Stimulated activated CD4-positive, alpha-beta T cell treated with anti-CD3 and anti-CD28 coated beads, Interleukin-15, amount 100 ng/mL, for 1 hour (primary cell): ENCODE measurements at places on chromosomes 6 and 20.

DNA sequence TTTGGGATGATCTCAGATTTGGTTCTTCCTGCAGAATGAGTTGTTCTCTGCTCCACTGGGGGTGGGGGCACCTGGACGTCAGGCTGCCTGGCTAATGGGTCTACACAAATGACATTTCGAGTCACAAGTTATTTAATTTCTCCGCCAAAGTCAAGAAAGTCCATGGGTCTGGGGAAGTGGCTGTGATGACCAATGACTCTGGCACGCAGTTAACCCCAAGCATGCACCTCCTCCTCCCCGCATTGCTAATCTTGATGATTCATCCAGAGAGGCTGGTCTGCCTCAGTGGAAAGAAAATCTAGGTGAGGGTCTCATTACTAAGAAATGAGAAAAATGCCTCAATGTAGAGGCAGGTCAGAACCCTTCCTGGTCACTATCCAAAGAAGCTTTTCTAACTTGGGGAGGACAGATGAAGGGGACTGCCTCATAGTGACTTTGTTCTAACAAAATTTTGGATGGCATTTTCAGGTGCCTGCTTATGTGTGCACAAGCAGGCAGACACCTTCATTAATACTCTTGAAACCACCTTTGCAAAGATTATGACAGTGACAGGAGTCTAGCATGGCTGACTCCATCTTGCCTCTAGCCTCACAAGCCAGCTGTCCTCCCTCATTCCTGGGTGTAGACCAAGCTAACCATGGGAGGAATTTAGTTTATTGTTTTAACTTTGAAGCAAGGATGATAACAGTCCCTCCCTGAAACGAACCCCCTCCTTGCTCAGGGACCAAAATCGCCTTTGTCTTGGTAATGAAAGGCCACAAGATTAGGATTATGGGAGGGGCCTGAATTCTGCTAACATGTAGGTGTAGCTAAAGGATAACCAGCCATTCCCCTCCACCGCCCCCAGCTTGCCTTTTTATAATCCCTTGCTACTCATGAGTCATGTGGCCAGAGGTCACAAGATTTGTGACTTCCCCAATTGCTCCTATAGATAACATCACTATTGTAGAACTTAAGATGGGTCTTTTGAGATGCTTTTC is 98.6 kb upstream of the MRPS10 start:
- DNase-seq = no peak

DNA sequence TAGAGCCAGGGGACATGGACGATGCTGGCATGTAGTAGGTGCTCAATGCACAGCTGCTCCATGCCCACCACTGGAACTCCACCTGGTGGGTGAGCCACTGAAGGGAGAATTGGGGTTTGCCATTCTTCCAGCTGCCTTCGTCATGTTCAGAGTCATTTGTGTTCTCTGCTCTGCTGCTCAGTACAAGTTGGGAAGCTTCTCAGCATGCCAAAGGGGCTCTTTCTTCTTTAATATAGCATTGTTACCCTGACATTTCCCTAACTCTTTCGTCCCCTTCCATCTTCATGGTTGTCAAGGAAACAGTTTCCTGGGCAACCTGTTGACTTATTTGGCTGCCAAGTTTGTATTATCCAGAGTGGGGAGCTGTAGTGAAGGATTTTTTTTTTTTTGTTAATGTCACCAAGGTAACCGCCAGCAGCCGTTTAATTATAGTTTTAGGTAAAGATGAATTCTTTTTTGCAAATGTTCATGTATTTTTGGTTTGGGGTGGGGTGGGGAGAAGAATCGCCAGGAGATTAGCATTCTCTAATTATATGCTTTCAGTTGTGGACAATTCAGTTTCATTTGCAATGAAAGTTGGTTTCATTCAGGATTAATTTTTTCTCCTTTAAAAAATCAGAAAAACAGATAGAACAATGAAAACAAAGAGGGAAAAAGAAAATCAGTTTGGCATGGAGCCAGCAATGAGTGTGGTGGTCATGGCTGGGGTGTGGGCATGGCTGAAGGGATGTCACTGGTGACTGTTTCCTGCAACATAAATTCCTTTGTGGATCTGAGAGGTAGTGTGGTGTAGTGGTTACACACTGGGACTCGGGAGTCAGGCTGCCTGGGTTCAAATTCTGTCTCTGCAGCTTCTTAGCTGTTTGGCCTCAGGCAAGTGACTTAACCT is 73.0 kb upstream of the KCNG1 start:
- no peak for DNase-seq

DNA sequence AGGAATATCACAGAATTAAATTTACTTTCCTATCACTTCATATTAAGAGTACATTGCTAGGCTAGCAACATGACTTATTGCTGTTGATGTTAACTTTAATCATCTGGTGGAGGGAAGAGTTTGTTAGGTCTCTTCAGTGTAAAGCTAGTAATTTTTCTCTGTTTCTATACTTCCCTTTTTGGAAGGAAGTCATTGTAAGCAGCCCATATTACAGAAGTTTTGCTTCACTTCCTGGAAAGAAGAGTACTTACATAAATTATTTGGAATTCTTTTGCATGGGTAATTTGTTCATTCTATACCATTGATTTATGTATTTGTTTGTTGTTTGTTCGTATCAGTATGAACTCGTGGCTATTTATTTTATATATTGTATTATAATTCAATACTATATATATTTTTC is 405.2 kb downstream of the RFPL4B start:
- DNase-seq = no peak

DNA sequence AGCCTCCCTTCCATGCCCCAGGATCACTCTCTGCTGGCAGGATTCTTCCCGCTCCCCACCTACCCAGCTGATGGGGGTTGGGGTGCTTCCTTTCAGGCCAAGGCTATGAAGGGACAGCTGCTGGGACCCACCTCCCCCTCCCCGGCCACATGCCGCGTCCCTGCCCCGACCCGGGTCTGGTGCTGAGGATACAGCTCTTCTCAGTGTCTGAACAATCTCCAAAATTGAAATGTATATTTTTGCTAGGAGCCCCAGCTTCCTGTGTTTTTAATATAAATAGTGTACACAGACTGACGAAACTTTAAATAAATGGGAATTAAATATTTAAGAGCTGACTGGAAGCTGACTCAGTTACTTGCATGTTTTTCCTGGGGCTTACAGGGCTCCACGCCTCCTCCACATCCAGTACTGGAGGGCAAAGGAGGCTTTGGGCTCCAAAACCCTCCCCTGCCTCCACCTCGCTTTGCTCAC is 24.3 kb upstream of the FANCE start:
- no peak for DNase-seq

DNA sequence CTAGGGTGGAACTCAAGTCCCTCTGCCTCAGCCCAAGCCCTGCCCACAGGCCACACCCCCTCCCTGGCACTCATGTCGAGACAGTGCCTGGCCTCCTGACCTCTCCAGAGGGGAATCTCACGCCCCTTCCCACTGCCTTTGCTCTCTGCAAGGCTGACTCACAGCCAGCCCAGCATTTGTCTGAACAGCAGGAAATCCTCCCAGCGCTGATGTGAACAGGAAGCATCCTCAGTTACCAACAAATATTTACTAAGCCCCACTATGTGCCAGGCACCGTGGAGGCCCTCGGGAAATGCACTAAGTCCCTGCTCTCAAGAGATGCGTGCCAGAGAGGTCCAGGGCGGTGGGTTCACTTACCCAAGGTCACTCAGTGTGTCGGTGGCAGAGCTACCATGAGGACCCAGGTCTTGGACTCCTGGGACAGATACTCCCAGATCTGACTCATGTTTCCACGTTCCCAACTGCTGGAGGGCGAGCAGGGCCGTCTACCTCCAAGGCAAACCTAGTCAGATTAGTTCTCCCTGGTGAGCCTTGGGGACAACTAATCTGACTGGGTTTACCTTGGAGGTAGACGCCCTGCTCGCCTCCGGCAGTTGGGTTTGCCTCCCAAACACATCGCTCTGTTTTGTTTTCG is 7.8 kb downstream of the ADA start:
- peak; percentile 5 for DNase-seq

DNA sequence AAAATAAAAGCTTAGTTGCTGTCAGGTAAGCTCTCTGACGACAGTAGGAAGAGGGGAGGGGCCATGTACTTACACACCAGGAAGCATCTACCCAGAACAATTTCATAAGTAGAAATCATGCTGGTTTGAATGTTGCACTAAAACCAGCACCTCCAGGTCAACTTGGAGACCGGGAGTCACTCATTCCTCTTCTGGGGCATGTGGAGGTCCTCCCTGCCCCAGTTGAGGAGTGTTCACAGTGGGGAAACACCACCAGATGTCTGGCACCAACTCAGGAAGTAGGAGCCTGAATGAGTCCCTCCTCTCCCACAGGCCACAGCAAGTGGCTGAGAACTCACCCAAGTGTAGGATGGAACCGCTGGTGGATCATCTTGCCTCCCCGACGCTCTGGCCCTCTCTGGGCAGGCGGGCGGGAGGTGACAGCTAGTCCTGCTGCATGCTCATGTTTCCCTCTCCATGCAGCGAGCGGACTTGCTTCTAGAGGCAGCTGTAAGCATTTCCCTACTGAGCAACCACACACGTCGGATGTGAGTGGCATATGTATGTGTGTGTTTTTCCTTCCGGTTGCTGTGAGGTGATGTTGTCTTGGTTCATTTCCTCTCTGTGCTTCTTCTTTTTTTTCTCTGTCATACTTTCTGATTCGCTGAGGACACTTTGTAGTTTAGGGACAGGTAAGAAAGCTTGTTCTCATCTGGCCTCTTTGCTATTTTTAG is 149.5 kb upstream of the NEDD9 start:
- DNase-seq = peak; percentile 49

DNA sequence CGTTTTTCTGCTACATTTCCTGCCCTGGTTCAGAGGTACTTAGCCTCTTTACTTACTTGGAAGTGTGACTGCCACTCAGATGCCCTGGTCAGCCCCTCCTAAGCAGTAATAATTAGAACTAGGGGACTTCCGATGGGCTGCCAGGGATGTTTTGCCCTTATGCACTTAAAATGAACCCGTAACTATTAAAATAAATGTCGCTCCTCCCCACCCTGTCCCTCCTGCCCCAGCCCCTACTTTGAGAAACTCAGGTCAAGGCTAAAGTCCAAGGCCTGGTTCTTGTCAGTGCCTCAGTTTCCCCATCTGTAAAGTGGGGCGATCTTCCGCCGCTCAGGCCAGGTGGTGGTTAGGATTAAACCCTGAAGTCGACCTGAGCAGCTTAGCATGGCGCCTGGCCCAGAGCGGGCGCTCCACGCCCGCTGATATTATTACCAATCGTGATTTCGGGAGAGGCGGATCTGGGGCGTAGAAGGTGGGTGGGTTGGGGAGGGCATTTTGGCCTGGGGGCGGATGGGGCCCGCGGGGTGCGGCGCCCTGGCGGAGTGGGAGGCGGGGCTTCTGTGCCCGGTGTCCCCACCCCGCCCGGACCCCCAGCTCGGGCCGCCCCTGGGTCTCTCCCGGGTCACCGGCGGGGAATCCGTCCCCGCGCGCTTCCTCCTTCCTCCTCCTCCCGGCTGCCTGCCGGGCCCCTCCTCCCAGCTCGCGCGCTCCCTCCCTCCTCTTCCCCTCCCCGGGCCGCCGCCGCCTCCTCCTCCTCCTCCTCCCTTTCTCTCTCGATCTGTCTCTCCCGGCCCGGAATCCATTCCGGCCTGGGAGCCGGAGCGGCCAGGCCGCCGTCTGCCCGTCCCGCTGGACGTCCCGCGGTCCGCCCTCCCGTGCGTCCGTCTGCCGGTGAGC is at the start of gene SRC:
Gene SRC, plus strand, starts transcription at position 802 of the 897 bp plus-strand sequence. CDS start 38,014 bp downstream, outside the sequence.
- peak; percentile 19 for DNase-seq

DNA sequence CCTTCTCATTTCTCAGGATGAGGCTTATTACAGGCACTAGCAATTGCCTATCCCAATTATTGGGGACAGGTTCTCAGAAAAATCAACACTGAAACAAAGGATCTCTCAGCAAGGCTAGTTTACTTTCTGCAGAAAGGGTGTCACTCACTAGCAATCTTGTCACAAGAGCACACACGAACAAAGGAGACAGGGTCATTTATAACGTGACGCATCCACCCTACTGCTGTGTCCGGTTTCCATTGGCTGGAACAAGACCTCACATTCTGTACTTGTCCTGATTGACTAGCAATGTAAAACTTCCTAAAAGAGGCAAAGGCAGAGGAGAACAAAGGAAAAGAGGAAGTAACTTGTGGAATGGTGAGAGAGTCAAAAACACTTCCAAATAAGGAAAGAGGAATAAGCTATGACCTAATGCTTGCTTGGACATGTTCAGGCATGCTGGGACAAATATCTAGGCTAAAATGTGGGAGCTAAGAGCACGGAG is 160.2 kb upstream of the STXBP5 start:
- no peak for DNase-seq

DNA sequence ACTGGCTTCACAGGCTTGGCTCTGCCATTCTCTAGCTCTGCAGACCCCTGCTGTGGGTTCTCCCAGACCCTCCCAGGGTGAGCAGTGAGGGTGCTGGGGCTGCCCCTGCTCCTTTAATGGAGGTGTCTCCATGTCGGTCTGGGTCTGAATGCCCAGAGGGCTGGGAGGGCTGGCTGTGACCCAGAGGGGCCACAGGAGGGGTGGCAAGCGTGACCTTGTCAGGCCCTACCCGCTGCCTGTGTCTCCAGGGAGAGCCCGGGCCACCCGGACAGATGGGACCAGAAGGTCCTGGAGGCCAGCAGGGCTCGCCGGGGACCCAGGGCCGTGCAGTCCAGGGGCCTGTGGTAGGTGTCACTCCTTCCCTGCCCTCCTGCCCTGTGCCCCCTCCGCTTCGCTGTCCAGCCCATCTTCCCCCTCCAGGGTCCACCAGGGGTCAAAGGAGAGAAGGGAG is 32.1 kb downstream of the COL20A1 start:
- DNase-seq = no peak

GRCh38 chr6:159935633-159936032 is 33.2 kb upstream of the IGF2R start:
- no peak for DNase-seq

DNA sequence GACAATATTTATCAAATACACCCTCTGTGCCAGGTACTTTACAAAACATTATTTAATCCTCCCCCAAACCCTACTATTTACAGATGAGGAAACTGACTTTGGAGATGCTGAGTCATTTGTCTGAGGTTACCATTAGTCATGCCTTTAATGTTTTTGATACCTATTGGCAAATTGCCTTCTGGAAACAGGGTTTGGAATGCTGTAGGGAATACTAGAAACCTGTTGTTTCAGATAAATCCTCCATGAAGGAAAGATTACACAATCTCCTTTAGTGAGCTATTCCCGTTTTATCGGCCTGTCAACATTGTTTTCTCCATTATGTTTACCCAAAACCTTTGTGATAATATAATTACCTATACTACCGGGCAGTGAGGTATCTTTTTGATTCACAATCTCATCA is 93.6 kb upstream of the ADGRF1 start:
- DNase-seq = no peak

DNA sequence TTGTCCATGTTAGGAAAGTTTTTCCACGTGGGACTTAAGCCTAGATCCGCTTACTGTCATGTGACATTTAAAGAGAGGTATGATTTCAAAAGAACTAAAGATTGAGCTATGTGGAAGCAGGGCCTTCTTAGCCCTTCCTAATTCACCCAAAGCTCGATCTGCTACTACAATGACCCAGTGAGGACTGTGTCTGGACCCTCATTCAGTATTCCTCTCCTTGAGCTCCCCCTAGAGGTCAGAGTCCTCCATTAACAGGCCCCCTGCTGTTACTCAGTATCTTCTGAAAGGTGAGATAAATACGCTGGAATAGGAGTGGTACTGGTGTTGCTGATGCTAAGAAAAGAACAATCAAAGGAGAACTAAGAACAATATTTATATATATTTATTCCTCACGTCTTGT is 414.0 kb downstream of the GJA1 start:
- no peak for DNase-seq

- DNase-seq = no peak
These were observed 32.6 kb downstream of the UTRN start for GRCh38 chr6:144317736-144318135.
